ENCODE measurements at places on chromosomes 7 and 10.

GRCh38 chr10:59107147-59107546 is 69.3 kb upstream of the PHYHIPL start:
- DNase-seq, result no peak

DNA sequence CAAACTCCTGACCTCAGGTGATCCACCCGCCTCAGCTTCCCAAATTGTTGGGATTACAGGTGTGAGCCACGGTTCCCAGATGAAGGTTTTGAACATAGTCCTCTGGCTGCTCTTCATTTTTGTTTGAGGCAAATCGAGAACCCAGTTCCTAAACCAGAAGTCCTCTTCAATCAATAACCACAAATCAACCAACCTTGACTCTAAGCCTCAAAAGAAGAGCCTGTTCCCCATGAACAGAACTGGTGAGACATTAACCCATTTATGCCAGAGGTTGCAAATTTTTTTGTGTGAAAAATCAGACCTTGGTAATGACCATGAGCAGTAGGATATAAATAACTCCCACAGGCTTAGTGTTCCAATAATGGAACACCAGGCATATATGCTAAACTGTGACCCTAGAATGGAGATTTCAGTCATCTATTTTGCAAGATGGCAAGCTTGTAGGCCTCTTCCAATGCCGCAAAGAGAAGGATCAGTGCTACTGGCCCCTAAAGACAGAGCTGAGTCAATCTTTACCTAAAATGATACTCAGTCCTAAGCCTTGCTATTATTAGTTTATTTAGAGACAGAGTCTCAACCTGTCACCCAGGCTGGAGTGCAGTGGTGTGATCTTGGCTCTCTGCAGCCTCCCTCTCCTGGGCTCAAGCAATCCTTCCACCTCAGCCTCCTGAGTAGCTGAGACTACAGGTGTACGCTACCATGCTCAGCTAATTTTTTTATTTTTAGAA is 15.9 kb downstream of the KPNA7 start:
- no peak for DNase-seq

- no peak for DNase-seq
Measured at GRCh38 chr7:155938129-155938528, 125.9 kb upstream of the SHH start.

DNA sequence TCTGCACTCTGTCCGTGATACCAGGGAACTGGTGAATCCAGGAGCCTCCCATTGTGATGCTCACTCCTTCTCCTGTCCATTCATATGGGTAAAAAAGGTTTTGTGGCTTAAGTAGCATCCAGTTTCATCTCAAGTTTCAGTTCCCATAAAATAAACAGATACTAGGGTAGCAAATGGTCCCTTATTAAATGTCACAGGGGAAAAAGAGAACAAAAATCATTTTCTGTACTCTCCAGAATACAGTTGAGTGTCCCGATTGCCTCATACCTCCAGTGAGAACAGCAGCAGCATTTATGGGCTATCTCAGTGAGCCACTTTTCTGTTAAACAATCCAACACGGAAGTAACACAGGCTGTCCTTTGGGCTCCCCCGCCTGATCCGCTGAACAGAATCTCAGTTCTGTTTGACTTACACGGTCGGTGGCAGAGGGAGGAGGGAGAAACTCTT is 179.6 kb downstream of the CELF2 start:
- no peak for DNase-seq

- DNase-seq, result no peak
Measured at GRCh38 chr7:93690021-93690420, 115.5 kb upstream of the CALCR start.
